ENCODE measurements at places on chromosomes 4 and X.

GRCh38 chr4:8939160-8939839 lies 67.7 kb upstream of the HMX1 start:
- DNase-seq, result no peak

DNA sequence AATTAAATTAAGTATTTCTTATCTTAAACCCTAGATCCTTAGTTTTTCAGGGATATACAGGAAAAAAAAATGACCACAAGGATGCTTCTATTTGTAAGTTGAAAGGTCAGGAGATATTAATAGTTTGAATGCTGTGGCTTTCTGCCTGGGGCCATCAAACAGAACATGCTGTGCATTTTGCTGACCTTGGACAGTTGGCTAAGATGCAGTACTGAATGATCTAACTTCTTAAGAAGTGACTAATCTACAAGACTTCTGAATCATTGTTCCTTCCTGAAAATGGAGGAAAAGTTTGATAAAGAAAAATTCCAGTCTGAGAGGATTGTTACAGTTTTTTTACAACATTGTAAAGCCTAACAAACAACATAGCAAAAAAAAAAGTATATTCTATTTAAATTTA lies 237.8 kb upstream of the JADE1 start:
- DNase-seq, result peak; percentile 54

DNA sequence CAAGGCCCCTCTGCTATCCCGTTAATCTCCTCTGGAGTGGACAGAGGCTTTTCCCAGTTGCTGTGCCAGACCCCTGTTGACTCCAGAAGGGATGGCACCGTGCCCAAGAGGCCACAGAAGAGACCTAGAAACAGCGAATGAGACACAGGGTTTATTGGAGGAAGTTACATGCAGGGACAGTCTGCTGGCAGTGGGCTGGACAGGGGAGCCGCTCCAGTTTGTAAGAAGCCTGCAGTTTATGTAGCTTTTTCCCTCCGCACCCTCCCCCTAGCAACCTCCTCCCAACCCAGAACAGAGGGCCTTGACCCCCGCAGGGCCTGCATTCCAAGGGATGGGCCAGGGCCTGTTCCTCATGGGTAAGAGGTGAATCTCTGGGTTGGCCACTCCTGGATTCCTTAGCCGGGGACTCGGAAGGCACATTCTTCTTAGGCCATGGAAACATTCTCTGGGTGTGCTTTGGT lies 216.8 kb upstream of the PSAPL1 start:
- no peak for DNase-seq

GRCh38 chr4:165208741-165209388 lies 1.5 kb downstream of the KLHL2 start:
- DNase-seq, result no peak

DNA sequence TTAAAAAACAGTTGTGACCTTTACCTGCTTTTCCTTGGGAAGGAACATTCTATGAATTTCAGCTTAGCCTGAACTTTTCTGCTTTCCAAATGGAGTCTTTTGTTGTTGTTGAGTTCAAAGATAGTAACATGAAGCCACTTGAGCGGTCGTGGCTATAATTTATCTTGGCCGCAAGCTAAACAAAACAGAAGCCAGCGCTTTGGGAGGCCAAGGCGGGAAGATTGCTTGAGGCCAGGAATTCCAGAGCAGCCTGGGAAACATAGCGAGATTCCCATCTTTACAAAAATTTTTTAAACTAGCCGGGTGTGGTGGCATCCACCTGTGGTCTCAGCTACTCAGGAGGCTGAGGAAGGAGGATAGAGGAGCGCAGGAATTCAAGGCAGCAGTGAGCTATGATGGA lies 29.9 kb downstream of the TKTL1 start:
- no peak for DNase-seq

DNA sequence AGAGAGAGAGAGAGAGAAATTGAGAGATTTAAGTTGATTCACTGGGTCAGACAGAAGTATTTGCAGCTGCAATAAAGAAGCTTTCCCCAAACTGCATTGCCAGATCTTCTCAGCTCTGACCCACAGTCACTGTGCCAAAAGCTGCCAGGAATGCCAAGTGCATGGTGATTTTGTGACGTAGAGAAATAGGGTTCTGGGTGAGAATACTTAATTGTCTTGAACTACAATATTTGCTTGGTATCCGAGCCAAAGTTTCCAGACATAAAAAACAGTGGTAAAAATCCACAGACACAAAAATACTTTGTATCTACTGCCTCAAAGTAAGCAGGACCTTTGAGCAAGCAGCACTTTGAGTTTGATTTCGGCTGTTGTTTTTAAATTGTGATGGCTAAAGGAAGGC lies 331.1 kb downstream of the GRID2 start:
- no peak for DNase-seq

GRCh38 chrX:47515941-47516665 lies 33.1 kb upstream of the ZNF41 start:
- no peak for DNase-seq

DNA sequence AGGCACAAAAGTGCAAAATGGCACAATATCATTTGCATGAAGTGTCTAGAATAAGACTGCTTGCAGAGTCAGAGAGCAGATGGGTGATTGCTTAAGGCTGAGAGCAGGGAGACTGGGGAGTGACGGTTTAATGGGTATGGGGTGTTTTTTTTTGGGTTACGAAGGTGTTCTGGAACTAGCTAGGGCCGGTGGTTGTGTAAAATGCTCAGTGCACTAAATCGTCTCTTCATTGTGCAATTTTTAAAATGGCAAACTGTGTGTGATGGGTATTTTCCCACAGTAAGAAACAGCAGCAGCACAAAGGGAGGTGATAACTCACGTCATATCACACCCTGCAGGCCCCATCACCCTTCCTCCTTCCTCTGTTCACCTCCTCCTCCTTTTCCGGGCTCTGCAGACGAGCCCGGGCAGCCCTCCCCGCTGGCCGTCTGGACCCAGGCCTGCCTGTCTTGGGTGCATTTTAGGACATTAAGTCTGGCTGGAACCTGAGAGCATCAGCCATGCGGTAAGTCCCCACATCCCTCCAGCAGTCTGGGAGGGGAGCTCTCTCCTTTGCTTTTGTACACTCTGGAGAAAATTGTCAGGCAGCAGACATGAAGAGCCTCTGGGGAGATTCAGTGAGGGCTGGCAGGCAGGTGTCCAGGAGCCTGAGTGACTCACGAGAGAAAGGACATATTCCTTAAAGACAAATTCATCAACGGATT lies 42.7 kb downstream of the ASMT start:
- DNase-seq, result no peak

DNA sequence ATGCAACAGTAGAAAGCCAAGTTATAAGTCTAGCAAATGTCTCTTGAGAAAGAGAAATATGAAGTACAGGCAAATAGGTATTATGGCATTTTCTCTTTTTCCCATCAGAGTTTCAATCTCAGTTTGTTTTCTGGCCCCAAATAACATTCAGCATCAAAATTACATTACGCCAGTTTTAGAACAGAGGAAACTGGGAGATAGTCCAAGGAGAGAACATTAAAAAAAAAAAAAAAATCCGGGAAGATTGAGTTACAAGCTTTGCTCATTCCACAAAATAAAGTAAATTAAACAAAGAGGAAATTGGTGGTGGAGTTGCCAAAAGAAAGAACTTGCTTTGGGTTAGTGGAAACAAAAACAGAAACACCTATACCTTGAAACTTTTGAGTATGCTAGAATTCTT lies 50.4 kb upstream of the IL13RA2 start:
- DNase-seq, result no peak

- no peak for DNase-seq
Measured at GRCh38 chr4:6769989-6770420, 12.5 kb upstream of the KIAA0232 start.

DNA sequence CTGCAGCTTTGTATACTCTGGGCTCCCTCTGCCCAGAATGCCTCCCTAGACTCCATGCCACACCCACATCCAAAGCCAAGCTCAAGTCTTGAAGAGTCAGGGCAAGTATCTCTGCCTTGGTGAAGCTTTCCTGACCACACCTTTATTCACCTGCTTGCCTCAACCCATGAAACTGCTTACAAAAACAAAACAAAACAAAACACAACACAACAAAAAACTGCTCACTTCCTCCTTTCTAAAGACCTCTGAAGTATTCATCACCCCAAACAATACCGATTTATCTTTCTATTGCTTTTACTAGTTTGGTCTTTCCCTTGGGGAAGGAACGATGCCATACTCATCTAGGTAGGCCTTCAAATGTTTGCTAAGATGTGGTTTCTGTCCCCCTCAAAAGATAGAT lies 45.0 kb downstream of the TMEM165 start:
- no peak for DNase-seq
